ENCODE measurements at places on chromosomes 3 and 15.
A peak's percentile ranks its signal among the peaks of the same experiment; 100 is the strongest.

- DNase-seq = no peak
Measured at GRCh38 chr3:188539631-188540194, 385.8 kb downstream of the LPP start.

- peak; percentile 67 for DNase-seq
Measured at GRCh38 chr3:50316657-50317242, 5.8 kb downstream of the HYAL2 start.

DNA sequence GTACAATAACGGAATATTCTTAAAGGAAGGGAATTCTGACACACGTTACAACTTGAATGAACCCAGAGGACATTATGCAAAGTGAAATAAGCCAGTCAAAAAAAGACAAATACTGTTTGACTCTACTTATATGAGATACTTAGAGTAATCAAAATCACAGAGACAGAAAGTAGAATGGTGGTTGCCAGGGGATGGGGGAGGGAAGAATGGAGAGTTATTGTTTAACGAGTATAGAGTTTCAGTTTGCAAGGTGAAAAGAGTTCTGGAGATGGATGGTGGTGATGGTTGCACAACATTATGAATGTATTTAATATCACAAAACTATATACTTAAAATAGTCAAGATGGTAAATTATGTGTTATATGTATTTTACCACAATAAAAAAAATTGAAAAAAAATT, 112.9 kb upstream of the ARHGEF3 start:
- no peak for DNase-seq

DNA sequence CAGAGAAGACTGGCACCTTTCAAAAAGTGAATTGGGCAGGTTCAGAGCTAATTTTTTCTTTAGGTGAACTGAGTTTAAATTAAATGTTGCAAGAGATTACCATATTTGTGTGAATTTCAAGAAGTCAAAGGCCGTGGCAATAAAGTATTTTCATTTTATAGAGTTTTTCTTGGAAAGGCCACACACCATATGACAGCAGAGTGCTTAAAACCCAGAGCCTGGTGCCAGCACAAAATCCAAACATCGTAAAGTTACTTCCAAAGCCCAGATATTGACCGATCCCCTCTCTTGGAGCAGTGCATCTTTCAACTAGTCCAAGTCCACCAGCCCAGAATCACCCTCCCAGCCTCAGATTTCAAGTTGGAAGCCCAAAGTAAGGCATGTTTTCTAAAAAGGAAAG, 164.5 kb downstream of the VGLL4 start:
- DNase-seq = no peak

GRCh38 chr3:129947538-129948240, 26.8 kb upstream of the TRH start:
- DNase-seq = no peak

DNA sequence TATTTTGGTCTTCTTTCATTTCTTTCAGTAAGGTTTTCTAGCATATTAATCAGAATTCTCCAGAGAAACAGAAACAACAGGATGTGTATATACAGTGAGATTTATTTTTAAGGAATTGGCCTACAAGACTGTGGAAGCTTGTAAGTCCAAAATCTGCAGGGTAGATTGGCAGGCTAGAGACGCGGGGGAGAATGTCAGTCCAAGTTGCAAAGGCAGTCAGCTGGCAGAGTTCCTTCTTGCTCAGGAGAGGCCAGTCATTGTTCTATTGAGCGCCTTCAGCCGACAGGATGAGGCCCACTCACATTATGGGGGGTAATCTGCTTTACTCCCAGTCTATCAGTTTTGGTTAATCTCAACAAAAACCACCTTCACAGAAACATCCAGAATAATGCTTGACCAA, 133.4 kb upstream of the UBE3A start:
- DNase-seq = no peak

GRCh38 chr3:13886593-13887129, 6.8 kb upstream of the WNT7A start:
- no peak for DNase-seq

DNA sequence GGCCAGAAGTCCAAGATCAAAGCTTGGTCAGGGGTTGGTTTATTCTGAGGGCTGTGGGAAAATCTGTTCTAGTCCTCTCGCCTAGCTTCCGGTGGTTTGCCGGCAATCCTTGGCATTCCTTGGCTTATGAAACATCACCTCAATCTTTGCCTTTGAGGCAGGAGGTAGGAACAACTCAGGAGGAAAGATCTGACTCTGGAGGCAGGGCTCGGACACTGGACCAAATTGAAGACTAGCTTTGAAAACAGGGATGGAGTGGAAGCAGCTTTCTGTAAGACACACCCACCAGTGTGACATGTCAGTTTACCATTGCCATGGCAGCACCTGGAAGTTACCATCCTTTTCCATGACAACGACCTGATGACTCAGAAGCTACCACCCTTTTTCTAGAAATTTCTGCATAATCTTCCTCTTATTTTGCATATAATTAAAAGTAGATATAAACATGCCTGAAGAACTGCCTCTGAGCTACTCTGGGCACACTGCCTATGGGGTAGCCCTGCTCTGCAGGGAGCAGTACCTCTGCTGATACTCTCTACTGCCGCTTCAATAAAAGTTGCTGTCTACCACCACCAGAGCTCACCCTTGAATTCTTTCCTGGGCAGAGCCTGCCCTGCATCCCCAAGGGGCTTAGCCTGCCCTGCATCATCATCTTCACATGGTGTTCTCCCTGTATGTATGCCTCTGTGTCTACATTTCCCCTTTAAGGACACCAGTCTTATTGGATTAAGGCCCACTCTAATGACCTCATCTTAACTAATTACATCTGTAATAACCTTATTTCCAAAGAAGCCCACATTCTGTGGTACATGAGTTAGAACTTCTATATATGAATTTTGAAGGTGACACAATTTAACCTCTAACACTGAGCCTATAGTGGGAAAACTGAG, 38.3 kb upstream of the TM4SF4 start:
- peak; percentile 79 for DNase-seq

DNA sequence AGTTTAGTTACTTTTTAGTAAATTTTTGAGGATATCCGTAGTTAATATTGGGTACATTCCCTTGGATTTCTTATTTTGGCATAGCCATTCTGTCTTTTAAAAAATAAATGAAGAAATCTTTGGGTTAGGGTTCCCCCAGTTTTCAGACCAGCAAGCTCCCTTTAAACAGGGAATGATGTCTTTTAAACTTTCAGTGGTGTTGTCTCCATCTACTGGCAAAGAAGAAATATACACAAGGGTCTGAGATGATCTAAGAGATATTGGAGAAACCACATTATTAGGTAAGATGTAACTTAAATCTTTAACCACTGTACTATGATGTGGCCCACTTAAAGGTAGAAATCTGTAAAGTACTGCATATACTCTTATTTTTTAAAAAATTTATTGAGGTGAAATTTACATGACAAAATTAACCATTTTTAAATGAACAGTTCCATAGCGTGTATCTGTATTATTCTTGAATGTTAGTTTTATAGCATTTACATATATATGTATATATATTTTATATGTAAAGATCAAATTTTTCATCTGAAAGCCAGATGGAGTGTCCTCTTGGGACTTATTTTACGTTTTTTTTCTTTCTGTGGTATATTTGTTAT, 35.1 kb upstream of the EIF3J start:
- DNase-seq = peak; percentile 56

DNA sequence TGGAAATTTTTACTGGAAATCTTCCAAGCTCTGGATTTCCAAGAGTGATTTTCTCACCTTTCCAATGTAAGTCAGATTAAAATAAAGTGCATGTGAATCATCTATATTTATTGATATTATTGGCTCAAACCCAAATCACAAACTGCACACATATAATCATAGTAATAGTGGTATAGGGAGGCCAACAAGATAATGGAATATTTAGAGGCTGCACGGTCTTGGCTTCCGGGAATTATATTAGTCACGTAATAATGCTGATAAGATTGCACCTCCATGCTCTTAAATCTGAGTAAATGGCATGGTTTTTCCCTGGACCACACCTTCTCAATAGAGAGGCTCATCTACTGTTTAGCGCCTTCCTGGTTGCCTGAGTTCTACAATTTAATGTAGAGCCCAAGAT, 567.1 kb upstream of the NR2F2 start:
- DNase-seq = no peak

DNA sequence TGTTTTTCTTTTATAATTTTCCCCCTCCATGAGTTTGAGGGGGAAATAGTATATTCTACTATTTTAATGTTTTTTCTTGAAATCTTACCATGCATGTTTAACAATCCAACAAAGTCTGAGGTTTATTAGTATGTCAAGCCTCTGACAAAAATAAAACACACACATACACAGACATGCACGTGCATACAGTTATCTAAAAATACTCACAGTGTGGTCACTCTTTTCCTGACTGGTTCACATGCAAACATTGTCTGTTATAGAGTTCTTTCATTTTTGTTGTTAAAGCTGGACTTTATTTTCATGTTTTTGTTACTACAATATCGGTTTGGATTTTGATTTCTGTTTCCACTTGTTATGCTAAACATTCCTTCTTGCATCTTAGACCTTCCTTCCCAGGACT, 236.6 kb downstream of the MFSD1 start:
- no peak for DNase-seq

- DNase-seq = no peak
Measured at GRCh38 chr3:38969317-38970235, 82.2 kb downstream of the SCN11A start.

GRCh38 chr15:22831473-22831872, 7.0 kb upstream of the NIPA2 start:
- peak; percentile 45 for DNase-seq

DNA sequence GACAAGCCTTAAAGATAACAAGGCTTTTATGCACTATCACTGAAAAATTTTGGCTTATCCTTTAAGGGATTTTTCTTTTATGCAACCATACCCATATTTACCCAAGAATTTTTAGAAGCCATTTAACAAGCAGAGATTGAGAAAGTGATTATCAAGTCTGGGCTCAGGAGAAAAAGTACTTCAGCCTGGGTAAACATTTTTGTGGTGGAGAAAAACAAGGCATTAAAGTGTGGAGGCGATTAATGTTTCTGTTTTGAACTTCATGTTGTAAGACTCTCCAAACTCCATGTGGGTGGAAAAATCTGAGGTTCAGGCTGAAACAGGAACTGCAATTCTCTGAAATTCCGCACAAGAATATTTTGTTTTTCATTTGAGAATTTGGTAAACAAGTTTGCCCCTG, 260.4 kb upstream of the KCNMB2 start:
- peak; percentile 26 for DNase-seq

DNA sequence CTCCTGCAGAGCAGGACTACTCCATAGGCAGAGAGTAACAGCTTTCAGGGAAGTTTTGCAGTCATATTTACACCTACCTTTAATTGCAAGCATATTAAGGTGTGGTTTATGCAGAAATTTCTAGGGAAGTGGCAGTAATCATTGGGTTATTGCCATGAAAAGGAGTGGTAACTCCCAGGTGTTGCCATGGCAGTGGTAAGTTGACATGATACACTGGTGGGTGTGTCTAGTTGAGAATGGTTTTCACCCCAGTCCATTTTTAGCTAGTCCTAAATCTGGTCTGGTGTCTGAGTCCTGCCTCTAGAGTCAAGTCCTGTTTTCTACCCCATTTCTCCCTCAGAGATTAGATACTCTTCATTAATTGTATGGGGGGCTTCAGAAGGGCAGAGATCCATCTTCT, 128.4 kb upstream of the GMNC start:
- no peak for DNase-seq

- no peak for DNase-seq
Measured at GRCh38 chr15:50124631-50125030, 5.6 kb upstream of the ATP8B4 start.

DNA sequence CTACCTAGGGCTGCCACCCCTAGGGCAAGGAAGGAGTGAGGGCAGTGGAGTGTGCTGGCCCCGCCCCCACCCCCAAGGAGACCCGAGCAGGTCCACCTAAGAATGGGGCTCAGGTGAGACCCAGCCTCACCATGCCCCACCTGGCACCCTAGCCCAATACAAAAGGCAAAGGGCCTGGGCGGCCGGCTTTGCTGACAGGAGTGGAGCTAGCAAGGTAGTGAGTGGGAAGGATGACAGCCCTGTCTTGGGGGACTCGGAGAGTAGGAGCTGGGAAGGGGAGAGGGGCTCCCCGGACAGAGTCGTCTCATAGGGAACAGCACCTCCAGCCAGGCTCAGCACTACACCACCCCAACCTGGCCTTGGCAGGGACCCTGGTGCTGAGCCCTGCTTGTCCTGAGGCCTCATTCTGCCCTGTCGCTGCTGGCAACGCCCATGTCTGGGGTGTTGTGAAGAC, 12.1 kb downstream of the C15orf39 start:
- no peak for DNase-seq

DNA sequence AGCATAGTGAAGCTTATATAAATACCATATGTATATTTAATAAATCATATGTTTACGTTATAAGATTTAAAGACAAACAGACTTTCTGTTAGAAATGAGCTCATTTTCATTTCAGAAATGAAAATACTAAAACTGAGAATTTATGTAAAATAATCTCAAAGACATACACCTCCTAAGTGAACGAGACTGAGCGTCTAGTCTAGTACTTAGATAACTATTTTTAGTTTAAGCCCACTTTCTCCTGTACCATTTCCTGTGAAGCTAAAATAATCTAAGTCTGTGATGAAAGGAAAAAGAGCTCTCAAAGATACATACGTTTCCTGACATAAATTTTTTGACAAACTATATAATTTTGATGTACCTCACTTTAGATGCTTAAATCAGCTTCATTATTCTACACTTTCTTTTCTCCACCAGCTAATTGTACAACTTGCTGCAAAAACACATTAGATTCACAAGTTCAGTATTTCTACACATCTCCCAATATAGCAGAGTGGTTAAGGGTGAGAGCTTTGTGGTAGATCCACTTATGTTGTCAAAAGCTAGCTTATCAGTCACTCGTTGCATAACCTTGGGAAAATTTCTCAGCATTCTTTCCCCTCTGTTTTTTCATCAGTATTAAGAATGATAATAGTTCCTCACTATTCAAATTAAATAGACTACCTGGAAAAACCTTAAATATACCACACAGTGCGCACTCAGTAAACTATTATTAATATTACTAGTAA, 703.0 kb downstream of the PLOD2 start:
- DNase-seq = no peak

- no peak for DNase-seq
Measured at GRCh38 chr3:68458581-68458980, 473.8 kb downstream of the TAFA4 start.

DNA sequence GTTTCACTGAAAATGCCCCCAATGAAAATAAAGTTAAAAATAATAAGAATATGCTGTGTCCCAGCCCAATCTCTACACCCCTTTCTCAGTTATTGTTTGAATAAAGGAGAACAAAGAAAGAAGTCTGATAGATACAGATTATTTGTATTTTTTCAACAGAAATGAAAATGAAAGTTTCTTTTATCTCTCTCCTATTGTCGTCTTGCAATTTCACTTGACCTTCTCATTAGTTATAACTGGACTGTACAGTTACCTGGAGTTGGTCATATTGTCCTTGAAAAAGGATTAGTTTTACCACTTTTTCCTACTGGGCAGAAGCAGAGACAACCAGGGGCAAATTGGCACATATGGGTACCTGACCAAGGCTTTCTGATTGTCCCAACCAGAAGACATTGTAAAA, 440.0 kb downstream of the PDCD6IP start:
- no peak for DNase-seq

All from M059J (cell line).